ENCODE measurements at places on chromosomes 11 and 22. TPM values are rescaled to one million over a fixed set of nuclear protein-coding genes. Genes with fewer than 3 reads are reported as not detected.

Gene IL17REL
- total RNA-seq, result 0.09 TPM

Gene LRRC4C
- total RNA-seq, result not detected

Gene CCDC188
- 0.41 TPM for total RNA-seq

Gene INS
- not detected for total RNA-seq

Gene CST6
- not detected for total RNA-seq

Gene TMEM191C
- total RNA-seq, result 2.9 TPM

Gene RASSF7
- total RNA-seq, result 83.7 TPM

Gene MUC2
- total RNA-seq, result 379 TPM

Gene OVOL1
- total RNA-seq, result 48.6 TPM

Gene GLYATL1
- 0.19 TPM for total RNA-seq

Gene PHOX2A
- 0.60 TPM for total RNA-seq

Gene SESN3
- total RNA-seq, result 17.5 TPM

Gene C11orf91
- total RNA-seq, result 0.58 TPM

Gene BIK
- 8.4 TPM for total RNA-seq

Gene ZNF280B
- total RNA-seq, result 0.51 TPM

Gene ARHGAP42
- 38.9 TPM for total RNA-seq

Gene UBQLN3
- total RNA-seq, result 0.22 TPM

Gene OR10D3
- not detected for total RNA-seq

Gene OR10G4
- not detected for total RNA-seq

Gene APOA5
- total RNA-seq, result not detected

Gene TMEM184B
- 38.2 TPM for total RNA-seq

Gene TMPRSS13
- total RNA-seq, result 0.32 TPM

Gene ANO5
- 10.2 TPM for total RNA-seq

Gene OR51I1
- not detected for total RNA-seq

Gene TRIM29
- 5.4 TPM for total RNA-seq

Gene TECTA
- total RNA-seq, result 0.20 TPM

Gene CHADL
- total RNA-seq, result 1.9 TPM

Gene MUC5AC
- total RNA-seq, result not detected

Gene SAA4
- not detected for total RNA-seq

Gene KRTAP5-2
- total RNA-seq, result not detected

Gene KCNK4
- not detected for total RNA-seq

Gene C1QTNF5
- 5.1 TPM for total RNA-seq

Gene HTATIP2
- 148 TPM for total RNA-seq

Gene MIOX
- total RNA-seq, result not detected

Gene IGSF9B
- total RNA-seq, result 42.6 TPM

Gene P2RY2
- 7.6 TPM for total RNA-seq

Gene ZPR1
- 34.6 TPM for total RNA-seq

Gene OR52I2
- total RNA-seq, result not detected

Data from mucosa of descending colon (tissue), 3 donors.